ENCODE measurements at places on chromosomes 11 and 22. TPM values are rescaled to one million over a fixed set of nuclear protein-coding genes. Genes with fewer than 3 reads are reported as not detected.

GRCh38 chr11:76724171-76724768 lies 53.7 kb upstream of the LRRC32 start:
- no peak for DNase-seq

- DNase-seq, result no peak
Observed at GRCh38 chr11:57413681-57414080, 13.2 kb downstream of the SLC43A3 start.

DNA sequence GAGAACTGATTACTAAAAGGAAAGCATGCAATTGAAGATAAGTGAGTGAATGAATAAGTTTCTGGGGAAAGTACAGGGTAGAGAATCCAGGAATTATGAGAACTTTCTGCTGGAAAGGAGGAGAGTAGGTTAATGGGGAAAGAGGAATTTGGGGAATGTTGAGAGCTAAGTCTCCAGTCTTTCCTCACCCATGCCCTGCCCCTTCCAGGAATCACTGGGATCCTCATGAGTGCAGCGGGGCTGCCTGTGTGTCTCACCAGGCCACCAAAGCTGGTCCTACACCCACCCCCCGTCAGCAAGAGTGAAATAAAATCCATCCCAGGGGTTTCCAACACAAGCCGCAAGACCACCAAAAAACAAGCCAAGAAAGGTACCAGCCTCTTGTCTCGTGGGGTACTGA lies 17.0 kb downstream of the DTX4 start:
- DNase-seq, result no peak

DNA sequence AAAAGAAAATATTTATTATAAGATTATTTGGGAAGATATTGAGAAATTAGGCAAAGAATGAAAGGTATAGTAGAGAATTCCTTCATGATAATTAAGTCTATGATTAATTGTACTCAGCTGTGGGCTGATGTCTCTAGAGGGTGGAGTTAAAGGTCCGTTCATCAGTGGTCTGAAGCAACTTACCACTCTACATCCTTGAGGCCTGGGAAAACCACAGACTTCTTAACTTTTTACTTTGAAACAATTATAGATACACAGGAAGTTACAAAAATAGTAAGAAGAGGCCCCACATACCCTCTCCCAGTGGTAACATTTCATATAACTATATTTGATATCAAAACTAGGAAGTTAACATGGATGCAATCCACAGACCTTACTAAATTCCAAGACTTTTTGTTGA lies 167.0 kb upstream of the NECTIN1 start:
- DNase-seq, result no peak

- DNase-seq, result peak; percentile 73
Observed at GRCh38 chr11:10916665-10917064, 58.8 kb upstream of the ZBED5 start.

GRCh38 chr11:120086651-120087050 lies 51.3 kb downstream of the TRIM29 start:
- DNase-seq, result no peak

DNA sequence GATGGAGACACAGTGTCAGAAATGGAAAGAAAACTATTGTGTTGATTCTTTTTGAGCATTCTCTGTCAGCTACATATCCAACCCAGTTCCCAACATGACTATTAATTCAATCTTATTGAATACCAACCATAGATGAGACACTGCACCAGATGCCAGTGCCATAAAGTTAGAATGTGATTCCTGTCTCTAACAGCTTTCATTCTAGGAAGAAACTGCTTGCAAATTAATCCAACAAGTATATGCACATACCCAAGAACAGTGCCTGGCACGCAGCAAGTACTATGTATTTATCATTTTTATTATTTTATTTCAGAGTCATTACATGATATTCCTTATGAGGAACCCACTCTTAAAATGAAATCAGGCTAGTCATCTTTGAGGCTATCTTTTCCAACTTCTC lies 34.5 kb downstream of the SLC5A12 start:
- no peak for DNase-seq

FXYD2 gene
- not detected for total RNA-seq

ZFTA gene
- 4.7 TPM for total RNA-seq

CATSPERZ gene
- not detected for total RNA-seq

ACR gene
- total RNA-seq, result not detected

Data from mammary epithelial cell (primary cell).